Suppressor macrophage treated with lipopolysaccharide for 4 hours (primary cell): ENCODE measurements at places on chromosomes 7 and 10.

- DNase-seq, result peak; percentile 58
Observed at GRCh38 chr7:36262309-36263094, 109.4 kb downstream of the EEPD1 start.

- DNase-seq, result no peak
Observed at GRCh38 chr10:112412696-112413095, 34.0 kb downstream of the ZDHHC6 start.

- no peak for DNase-seq
Observed at GRCh38 chr7:119572541-119572940, 700.4 kb upstream of the KCND2 start.

- DNase-seq, result peak; percentile 16
Observed at GRCh38 chr10:96512524-96513304, 1.0 kb downstream of the TLL2 start.

DNA sequence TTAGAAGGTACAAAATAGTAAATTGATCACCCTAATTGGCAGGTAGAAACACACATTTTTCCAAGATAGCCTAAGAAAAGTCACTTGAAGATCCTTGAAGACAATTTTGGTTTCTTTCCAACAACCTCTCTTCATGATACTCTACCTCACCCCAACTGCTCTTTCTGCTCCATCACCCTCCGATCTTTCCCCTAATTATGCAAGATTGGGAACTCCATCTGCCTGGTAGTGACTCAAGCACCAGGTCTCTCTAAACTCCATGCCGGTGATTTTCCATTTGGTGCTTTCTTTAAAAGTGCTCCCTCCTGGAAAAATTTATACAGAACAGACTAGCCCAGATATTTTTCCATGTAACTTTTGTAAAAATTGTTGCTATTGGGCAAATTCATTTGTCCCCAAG is 1.1 kb upstream of the AKR1B1 start:
- DNase-seq, result peak; percentile 53

GRCh38 chr10:693506-693905 is 4.0 kb upstream of the DIP2C start:
- no peak for DNase-seq

DNA sequence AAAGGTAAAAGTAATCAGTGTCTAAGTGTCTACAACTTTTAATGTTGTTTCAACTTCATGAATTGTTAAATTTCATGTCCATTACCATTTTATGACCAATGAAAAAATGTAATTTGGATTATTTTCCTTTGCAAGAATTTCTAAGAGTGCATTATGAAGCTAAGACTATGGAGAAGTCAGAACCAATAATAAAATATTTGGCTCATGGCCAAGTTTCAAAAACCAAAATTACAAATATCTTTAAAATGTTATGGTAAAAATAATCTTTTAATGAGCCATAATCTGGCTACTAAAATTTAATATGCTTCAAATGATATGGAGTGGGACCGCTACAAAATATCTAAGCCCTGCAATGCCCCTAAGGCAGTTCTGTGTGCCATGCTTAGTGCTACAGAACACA is 294.1 kb upstream of the SMIM30 start:
- DNase-seq, result no peak
